HFF-Myc (cell line): ENCODE measurements at places on chromosomes 4 and X.

- no peak for DNase-seq
Measured at GRCh38 chrX:123738378-123738940, 5.6 kb upstream of the THOC2 start.

DNA sequence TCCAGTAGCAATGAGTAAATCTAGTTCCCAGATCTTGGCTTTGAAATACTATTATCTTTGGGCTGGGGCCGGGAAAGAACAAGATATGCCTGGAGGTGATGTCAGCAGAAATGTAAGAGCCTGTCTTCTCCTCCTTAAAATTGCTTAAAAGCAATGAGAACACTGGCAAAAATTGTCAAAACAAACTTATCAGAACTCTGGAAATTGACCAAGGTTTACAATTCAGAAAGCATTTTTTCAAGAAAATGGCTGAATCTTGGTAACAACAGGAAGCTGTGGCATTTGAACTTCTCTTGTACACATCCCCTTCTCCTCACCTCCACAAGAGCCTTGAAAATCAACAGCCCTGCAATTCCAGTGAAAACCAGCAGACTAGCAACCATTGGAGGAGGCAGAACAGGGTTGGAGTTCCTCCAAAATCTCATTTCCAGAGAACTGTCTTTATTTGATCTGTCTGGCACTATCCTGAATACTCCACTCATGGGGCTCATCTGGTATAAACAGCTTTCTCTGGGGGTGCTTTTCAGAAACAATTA lies 13.5 kb downstream of the TIMP1 start:
- DNase-seq = no peak

DNA sequence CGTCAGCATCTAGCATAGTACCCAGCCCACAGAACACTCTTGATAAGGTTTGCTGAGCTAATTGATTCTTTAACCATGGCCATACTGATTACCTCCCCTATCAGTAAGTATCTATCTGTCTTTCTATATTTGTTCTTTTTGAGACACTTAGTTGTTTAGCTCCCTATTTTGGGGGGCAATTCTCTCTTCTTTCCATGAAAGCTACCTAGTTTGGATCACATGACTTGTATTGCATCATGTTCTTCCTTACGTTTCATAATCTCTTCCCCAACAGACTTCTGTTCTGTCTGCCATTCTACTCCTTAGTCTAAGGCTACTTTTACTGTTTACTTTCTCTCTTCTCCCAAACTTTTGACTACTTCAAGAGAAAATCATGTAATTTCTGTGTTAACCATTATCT lies 39.0 kb downstream of the TBC1D19 start:
- no peak for DNase-seq

DNA sequence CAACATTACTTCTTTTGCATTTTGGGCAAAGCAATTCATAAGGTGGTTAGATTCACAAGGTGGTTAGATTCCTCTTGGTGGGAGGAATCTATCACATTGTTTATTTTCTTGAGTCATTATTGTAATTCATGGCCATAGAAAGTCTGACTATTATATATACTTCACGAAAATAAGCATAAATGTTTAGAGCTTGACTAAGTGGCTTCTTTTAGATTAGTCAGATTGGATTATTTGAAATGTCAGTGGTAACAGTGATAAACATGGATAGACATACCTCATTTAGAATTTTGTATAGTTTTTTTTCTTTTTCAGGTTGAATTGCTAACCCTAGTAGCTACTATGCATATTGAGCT lies 24.9 kb upstream of the DYNLT3 start:
- no peak for DNase-seq

- DNase-seq = no peak
Measured at GRCh38 chrX:47797084-47797483, 39.6 kb upstream of the ZNF81 start.

DNA sequence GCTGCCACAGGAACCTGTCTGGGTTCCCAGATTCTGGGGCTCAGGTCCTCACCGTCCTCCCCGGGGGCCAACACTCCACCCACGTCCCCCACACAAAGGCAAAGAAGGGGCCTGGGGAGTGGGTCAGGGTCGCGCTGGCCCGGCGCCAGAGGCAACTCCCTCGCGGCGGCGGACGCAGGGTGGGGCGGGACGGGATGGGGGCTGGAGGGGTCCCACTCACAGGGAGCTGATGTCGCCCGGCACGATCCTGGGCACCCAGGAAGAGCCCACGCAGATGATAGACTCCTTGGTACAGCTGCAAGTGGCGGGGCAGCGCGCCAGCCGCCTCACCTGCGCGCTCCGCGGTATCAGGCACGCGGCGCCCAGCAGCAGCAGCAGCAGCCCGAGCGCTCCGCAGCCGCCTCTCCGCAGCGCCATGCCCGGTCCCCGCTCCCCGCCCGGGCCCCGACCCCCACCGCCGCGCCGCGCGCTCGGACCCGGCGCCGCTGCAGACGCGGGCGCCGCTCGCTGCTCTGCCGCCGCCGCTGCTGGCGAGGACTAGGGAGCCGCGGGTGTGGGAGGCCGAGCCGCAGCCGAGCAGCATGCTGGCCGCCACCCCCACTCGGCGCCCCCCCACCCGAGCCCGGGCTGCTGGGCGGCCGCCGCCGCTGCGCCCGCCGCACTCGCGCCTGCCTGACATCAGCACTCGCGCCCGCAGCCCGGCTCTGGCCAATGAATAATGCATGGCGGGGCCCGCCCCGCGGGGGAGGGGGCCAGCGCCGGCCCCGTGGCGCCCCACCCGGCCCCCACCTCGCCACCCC lies at the start of gene LGI2:
LGI2 (minus strand) TSS at position 670 of the 800 bp plus-strand sequence; CDS start at position 417, 253 bp downstream.
- DNase-seq = no peak

DNA sequence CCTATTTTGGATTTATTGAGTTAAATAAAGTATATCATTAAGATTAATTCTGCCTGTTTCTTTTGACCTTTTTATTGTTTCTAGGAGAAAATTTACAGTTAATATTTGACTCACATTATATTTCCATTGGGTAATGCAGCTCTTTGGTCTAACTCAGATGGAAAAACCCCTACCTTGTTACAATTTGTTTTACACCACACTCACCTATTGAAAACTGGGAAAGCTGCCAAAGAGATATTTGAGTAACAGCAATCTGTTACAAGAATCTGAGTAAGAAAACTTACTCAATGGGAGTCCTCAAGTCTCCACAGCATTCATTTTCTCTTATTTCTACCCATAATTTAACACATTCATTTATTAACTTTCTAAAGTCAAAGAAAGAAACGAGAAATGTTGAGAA lies 108.0 kb upstream of the TLL1 start:
- no peak for DNase-seq

- DNase-seq = peak; percentile 21
Measured at GRCh38 chr4:38290366-38290765, 330.2 kb downstream of the PTTG2 start.

GRCh38 chr4:25107827-25108516 lies 52.3 kb downstream of the SEPSECS start:
- DNase-seq = no peak

DNA sequence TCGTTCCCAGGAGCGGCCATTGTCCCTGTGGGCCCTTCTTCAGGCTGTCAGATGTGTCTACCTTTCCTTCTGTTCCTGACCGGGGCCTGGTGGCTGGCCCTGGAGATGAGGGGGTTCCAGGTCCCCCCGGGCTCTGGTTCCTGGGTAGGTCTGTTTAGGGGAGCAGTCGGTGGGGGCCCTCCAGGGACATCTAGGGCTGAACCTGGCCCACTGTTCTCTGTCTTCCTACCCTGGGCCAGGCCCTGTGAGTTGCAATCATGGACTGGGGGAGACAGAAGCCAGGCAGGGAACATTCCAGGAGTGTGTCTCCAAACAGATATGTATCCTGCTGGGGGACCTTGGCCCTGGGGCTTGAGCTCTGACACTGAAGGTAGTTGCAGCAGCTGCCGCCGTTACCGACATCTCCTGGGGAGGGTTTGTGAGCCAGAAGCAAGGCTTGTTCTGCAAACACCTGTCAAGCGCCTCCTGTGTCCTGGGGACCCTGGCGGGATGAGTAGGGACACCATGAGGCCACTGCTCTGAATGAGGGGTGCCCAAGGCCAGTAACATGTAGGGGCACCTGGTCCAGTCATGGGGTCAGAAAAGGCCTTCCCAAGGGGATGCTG lies 49.5 kb upstream of the ADRA2C start:
- DNase-seq = no peak

- DNase-seq = no peak
Measured at GRCh38 chrX:46841346-46841745, 4.5 kb downstream of the RP2 start.

- DNase-seq = no peak
Measured at GRCh38 chr4:52715255-52715897, 35.8 kb downstream of the ERVMER34-1 start.

DNA sequence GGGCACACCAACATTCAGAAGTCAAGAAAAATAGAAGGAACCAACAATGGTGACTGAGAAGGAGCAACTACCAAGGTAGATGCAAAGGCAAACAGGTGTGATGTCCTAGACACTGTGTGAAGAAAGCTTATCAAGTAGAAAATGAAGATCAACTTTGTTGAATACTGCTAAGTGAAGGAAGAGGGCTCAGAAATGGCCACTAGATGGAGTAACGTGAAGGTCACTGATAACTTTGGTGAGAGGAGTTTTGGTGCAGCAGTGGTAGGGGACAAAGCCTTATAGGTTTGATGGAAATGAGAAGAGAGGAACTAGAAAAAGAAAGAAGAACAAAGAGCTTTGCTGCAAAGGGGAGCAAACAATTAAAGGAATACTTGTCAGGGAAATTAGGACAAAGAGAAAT lies 23.5 kb downstream of the OTC start:
- DNase-seq = no peak

DNA sequence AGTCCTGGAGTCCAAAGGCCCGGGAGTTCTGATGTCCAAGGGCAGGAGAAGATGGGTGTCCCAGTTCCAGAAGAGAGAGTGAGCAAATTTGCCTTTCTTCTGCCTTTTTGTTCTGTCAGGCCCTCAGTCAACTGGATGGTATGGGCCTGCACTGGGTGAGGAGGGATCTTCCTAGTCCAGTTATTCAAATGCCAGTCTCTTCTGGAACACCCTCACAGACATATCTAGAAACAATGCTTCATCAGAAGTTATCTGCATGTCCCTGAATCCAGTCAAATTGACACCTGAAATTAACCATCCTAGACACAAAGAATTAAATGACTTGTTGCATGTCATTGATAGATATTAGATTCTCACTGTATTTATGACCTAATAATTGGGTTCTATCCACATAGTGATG lies 48.5 kb upstream of the TSPAN5 start:
- DNase-seq = no peak

DNA sequence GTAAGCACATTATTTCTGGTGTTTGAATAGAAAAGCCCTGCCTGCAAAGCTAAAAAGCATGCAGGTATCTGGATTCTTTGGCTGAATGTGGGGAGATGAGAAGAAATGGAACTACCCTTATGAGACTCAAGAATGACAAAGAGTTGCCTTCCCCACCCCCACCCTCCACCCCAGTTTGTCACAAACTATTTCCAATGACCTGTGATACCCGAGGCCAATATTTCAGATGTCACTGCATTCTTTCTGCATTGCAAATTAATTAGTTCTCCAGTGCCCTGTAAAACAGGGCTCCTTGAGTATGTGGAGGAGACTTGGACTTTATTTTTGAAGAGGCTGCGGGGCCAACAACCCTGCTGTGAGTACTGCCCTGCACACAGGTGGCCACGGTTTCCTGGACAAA lies 116.4 kb downstream of the ZNF827 start:
- no peak for DNase-seq

DNA sequence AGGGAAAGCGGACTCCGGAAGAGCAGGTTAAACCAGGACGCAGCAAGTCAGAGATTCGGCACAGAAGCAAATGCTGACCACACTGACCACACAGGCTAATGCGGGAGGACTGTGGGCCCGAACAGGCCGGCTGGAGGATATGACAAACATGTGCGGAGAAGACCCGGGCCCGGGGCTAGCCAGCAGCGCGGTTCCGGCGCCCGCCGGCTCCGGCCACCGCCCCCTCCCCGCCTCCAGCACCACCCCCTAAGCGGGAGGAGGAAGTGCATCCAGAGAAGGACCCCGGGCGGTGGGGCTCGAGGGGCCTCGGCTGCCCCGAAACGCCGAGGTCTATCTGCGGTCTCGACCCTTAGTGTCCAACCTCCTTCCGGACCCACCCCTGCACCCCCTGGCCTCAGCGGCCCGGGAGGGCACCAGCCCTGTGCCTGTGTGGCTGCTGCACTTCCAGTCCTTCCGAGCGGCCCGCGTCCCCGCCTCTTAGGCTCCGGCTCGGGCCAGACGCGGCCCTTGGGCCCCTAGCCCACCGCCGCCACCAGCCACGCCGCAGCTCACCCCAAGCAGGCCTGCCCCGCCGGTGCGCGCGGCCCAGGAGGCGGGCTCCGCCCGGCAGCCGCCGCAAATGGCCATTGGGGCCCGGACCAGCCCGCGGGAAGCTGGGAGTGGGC lies 2.1 kb downstream of the ELOVL6 start:
- DNase-seq = peak; percentile 20

DNA sequence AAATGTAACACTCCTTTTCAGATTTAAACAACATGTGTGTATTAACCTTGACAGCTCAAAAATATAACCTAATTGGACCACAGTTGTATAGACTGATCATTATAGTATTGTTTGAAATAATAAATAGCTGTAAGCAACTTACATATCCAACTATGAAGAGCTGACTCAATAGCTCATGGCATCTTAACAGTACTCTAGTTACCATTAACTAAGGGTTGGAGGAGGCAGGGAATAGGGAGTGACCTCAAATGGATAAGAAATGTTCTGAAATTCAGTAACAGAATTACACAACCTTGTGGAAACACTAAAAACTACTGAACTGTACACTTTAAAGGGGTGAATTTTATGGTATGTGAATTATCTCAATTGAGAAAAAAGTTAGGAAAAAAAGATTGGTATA lies 136.5 kb upstream of the CPEB2 start:
- no peak for DNase-seq

DNA sequence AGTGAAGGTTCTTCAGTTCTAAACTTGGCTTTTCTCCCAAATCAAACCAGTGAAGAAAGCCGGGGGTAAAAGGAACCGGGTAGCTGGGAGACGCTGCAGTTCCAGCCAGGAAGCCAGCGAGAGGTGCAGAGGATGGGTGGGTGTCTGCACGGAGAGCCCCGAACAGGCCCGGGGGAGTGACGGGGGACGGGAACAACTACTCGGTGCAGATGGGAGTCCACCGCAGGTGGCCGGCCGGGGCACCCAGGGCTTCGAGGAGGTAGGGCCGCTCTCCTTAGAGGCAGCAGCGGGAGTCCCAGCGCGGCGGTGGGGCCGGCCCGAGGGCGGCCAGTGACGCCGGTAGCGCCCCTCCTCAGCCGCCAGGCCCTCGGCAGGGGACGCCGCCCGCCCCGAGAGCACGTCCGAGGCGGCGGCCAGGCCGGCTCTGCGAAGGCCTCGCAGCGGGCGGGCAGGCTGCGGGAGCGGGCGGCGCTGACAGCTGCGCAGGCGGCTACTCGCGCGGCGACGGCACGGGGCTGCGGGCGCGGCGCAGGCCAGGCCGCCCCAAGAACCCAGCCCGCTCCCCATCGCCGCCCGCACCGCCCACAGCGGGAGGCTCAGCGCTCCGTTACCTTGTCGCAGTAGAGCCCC lies 449 bp downstream of the FBXL5 start:
- no peak for DNase-seq

GRCh38 chr4:95165926-95166524 lies 382.7 kb downstream of the UNC5C start:
- peak; percentile 29 for DNase-seq

- no peak for DNase-seq
Measured at GRCh38 chr4:8656185-8656517, 63.6 kb downstream of the CPZ start.

- no peak for DNase-seq
Measured at GRCh38 chrX:65697915-65698796, 30.7 kb downstream of the MSN start.

GRCh38 chr4:142777045-142777743 lies 68.9 kb downstream of the INPP4B start:
- DNase-seq = no peak
